Epithelial cell of proximal tubule (primary cell): ENCODE measurements at places on chromosomes 5 and 9. TPM values are rescaled to one million over a fixed set of nuclear protein-coding genes. Genes with fewer than 3 reads are reported as not detected.

Gene TNFSF15
- 0.81 and 0.87 TPM in 2 replicates for total RNA-seq

Gene MARCHF3
- 2.4 and 5.0 TPM in 2 replicates for total RNA-seq

Gene TAS2R1
- not detected in 2 replicates for total RNA-seq

Gene SPINK7
- not detected in 2 replicates for total RNA-seq

Gene SLC46A2
- not detected in 2 replicates for total RNA-seq

Gene HABP4
- 27.3 and 41.2 TPM in 2 replicates for total RNA-seq

Gene XPA
- 4.7 and 7.6 TPM in 2 replicates for total RNA-seq

Gene PIP5KL1
- total RNA-seq: 0.87 and 6.9 TPM in 2 replicates

Gene TEK
- total RNA-seq: not detected in 2 replicates

Gene PDE4D
- total RNA-seq: 18.4 and 24.4 TPM in 2 replicates

Gene SH3TC2
- 2.3 and 2.7 TPM in 2 replicates for total RNA-seq

Gene COL23A1
- total RNA-seq: not detected in 2 replicates

Gene ANGPTL2
- 1.1 and 1.7 TPM in 2 replicates for total RNA-seq

Gene THBS4
- 0.29 and 1.3 TPM in 2 replicates for total RNA-seq

Gene DEPDC1B
- 21.4 and 38.6 TPM in 2 replicates for total RNA-seq

Gene WDR38
- total RNA-seq: not detected in 2 replicates

Gene CDC20B
- not detected in 2 replicates for total RNA-seq

Gene OXCT1
- 22.0 and 29.2 TPM in 2 replicates for total RNA-seq

Gene RFX3
- total RNA-seq: 1.6 and 2.3 TPM in 2 replicates

Gene ZDHHC11B
- 0.29 TPM in 1 of 2 replicates, not detected in the other for total RNA-seq

Gene DAPK1
- total RNA-seq: 45.5 and 46.3 TPM in 2 replicates
